HAP-1 (cell line): ENCODE measurements at places on chromosomes 7 and 10.

GRCh38 chr10:62186999-62187675 lies 81.5 kb downstream of the RTKN2 start:
- no peak for DNase-seq

GRCh38 chr10:126734015-126734414 lies 63.5 kb upstream of the C10orf90 start:
- no peak for DNase-seq

DNA sequence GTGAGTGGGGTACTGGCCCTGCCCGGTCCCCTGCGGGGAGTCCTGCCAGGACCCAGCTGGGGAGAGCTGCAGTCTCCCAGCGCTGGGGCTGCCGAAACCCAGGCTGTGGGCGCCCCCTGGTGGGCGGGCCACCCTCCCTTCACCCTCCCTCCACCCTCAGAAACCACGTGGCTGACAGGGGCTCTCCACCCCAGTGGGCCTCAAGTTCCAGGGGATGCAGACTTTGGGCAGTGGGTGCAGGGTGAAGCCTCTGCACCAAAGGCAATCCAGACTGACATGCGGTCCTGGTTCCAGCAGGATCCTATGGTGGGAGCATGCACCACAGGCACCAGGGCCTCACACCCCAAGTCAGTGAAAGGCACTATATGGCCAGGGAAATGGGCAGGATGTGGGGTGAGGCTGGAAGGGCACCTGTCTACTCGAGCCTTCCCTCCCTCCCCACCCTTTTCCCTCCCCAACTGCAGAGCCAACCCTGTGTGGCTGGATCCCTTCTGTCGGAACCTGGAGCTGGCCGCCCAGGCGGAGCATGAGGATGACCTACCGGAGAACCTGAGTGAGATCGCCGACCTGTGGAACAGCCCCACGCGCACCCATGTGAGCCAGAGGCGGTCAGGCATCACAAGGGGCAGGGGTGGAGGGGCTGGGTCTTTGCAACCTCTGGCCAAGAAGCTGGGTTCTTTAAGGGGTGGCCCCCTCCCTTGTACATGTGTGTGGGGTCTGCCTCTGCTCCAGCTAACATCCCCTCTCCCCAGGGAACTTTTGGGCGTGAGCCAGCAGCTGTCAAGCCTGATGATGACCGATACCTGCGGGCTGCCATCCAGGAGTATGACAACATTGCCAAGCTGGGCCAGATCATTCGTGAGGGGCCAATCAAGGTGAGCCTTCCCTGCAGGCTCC lies 38.8 kb downstream of the PSAP start:
- peak; percentile 79 for DNase-seq

DNA sequence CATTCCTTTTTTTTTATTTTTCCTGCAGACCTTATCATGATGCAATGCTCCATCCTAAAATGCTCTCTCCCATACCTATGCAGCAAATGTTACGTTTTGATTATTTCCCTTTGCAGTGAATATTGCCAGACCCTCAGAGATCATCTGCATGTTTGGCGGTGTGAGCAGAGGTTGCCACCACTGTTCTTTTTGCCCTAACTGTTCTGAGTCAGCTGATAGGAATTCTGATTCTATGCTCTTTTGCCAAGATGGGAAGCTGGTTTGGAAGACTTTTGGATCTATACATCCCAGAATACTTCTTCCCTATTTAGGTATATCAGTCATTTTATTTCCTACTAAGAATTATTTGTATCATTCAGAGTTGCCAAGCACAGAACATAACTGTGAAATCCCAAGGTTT lies 130.5 kb downstream of the KLF6 start:
- DNase-seq: no peak

- no peak for DNase-seq
These were observed 108.8 kb upstream of the CDK1 start for GRCh38 chr10:60669501-60669900.

GRCh38 chr7:5695727-5696345 lies 85.6 kb downstream of the RNF216 start:
- DNase-seq: no peak

GRCh38 chr7:88218836-88219605 lies 817 bp downstream of the SRI start:
- peak; percentile 65 for DNase-seq

- no peak for DNase-seq
These were observed 66.3 kb upstream of the SLC25A13 start for GRCh38 chr7:96388166-96388565.

DNA sequence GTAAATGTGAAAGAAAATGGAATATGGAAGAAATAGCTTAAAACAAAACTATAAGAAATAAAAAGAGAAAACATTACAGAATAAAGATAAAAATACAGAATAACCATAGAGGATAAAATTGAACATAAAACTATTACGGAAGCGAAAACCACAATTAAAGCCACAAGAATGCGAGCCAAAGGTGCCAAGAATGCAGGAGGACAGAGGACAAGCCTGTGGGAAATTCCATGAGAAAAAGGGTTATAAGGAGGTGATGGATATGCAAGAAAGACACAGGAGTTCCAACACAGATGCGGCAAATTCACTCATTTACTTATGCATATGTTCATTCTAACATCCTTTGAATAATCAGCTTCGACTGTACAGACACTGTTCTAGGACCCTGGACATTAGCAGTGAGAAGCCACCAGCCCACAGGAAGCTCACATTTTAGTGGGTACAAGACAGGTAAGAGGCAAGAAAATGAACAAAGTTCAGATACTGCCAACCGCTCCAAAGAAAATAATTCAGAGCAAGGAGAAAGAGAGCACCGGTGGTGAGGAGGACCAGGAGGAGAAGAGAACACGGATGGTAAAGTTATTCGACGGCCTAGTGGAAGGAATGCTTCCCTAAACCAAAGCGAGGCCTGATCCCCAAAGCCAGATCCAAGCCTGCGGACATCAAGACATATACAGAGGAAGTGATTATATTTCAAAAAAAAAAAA lies 213.7 kb upstream of the MGMT start:
- DNase-seq: no peak

- no peak for DNase-seq
These were observed 194.1 kb downstream of the SKAP2 start for GRCh38 chr7:26670290-26670689.

DNA sequence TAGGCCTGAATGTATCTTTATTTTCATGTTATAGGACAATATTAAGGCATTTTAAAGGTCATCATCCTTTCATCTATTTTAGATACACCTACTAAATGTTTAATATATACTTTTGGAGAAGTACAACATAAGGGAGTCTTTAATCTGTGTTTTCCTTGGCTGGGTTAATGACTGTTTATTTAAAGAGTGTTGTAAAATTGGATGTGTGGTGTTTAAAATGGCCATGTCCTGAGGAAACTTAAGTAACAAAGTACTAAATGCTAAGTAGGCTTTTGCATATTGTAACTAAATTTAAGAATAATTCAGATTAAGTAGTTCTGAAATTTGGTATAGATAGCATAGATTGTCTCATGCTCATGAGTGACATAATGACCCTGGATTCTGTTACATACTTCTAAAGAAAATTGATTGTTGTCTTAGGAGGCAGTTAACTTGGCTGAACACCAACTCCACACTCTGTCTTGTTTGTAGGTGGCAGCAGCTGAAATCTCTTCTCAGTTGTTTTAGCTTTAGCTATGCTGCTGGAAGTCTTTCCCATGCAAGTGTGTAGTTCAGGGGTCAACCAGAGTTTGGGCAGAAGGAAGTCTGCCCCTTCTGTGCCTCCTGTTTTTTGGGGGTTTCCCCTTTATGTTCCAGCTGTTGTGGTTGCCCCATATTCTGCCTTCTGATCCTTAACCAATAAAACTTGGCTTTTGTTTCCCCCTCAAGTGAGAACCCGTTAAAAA lies 29.2 kb downstream of the DLD start:
- DNase-seq: no peak

- DNase-seq: peak; percentile 58
These were observed 67.8 kb downstream of the TBX20 start for GRCh38 chr7:35185908-35186731.

- DNase-seq: no peak
These were observed 25.8 kb upstream of the ZRANB1 start for GRCh38 chr10:124916098-124916584.

DNA sequence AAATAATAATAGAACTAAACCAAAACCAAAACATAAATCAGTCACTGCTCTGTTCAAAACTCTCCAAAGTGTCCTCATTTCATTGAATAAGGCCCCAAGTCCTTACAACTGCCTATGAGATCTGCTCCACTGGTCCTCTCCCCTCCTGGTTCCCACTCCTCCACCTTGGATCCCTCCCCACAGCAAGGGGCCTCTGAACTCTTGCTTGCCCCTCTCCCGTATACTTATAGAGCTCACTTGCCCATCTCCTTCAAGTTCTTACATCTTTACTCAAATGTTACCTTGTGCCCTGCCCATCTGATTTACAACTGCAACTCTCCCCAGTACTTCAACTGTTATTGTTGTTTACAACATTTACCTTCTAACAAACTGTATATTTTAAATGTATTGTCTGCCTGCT lies 819 bp downstream of the POLD2 start:
- no peak for DNase-seq

- no peak for DNase-seq
These were observed 126.7 kb downstream of the TSPAN12 start for GRCh38 chr7:120731271-120731670.

- DNase-seq: no peak
These were observed 17.4 kb downstream of the ESYT2 start for GRCh38 chr7:158811894-158812293.

- DNase-seq: no peak
These were observed 229.0 kb downstream of the PRPF18 start for GRCh38 chr10:13815756-13816155.

- DNase-seq: no peak
These were observed 149.1 kb downstream of the MAPK8 start for GRCh38 chr10:48455392-48456151.

DNA sequence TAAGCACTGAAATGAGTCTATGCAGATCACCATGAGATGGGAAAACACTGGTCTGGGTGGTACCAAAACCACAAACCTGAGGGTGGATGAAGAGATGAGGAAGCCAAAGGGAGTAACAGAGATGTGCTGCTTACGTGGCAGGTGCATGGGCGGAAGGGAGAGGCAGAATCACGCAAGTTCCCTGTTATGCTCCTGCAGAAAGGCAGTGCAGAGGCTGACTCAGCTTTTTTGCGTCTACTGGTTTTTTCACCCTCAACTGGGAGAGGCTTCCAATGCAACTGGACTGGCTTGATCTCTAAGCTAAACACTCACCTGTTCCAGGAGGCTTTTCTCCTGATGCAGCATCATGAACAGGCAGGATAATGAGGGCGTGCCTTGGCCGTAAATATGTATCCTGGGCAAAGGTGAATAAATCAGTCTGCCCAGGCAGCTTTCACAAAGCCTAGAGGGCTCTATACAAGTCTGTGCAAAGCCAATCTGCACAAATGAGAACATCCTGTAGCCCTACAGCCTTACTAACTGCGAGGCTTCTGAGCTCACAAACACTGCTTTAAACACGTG lies 95.4 kb upstream of the AFAP1L2 start:
- no peak for DNase-seq

GRCh38 chr7:29360633-29361625 lies 166.4 kb downstream of the CHN2 start:
- DNase-seq: no peak

- DNase-seq: no peak
These were observed 42.6 kb downstream of the BAMBI start for GRCh38 chr10:28719789-28720436.

DNA sequence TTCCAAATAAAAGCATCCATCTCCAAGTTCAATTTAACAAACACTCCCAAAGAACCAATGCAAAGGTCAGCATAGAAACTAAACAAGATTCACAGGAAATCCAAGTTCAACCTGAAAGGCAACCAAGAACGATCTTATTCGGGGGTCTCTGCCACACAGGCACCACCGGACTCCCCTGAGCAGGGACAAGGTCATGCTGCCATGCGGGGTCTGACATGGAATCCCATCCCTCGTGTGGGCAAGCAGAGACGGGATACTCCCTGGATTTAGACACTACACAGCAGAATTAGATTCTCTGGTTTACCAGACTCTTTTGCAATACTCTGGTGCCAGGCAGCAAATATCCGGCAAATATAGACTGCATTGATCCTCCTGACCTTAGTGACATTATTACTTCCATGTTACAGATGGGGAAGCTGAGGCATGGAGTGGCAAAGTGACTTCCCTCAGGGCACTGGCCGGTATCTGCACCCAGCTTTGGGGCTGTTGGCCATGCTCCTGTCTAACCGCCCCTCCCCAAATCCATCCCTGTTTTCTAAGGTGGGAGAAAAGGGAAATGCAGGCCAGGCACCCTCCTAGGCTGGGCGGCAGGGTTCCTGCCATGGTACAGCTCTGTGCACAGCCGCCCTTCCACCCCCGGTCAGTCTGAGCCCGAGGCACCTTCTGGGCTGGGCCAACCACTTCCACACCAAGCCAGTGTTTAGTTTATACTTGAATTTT lies 111.8 kb downstream of the VIPR2 start:
- peak; percentile 1 for DNase-seq

DNA sequence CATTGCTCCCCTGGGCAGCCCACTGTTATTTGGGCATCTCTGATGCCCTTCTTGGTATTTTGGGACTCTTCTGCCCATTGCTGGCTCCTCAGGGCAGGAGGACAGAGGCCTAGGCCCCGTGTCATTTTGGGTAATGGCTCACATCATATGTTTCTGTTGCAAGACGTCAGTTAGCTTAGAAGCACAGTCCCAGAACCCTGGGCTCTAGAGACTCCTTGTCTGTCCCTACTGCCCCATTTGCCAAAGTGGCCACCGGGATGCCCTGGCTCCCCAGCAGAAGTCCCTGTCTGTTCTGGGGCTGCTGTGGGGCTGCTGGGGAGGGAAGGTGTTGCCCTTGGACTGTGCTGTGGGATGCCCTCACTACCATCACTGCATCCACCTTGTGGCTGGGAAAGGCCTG lies 48.8 kb downstream of the ADCYAP1R1 start:
- DNase-seq: no peak

GRCh38 chr7:157690058-157690832 lies 353.4 kb downstream of the DNAJB6 start:
- DNase-seq: no peak

DNA sequence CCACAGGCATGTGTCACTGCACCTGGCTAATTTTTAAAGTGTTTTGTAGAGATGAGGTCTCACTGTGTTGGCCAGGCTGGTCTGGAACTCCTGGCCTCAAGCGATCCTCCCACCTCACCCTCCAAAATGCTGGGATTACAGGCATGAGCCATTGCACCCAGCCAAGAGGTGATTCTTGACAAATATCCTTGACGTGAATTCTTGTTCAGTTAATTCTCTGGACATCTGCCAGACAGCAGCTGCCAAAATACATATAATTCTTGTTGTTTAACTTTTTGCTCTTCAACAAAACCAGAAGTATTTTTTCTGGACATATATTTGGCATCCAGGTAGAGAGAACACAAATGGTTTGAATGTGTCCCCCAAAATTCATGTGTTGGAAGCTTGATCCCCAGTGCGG lies 3.2 kb downstream of the ACADSB start:
- no peak for DNase-seq
